Left ventricle myocardium inferior (tissue), 1 donor: ENCODE measurements at places on chromosomes 6 and 20. TPM values are rescaled to one million over a fixed set of nuclear protein-coding genes. Genes with fewer than 3 reads are reported as not detected.

- H3K4me1 ChIP-seq: peaks cover under 1% of the 10 kb centered on the region
- peaks cover 10% of the 10 kb centered on the region for H3K27me3 ChIP-seq
- no peak for DNase-seq
- H3K36me3 ChIP-seq: no peaks in the 10 kb centered on the region
- H3K27ac ChIP-seq: no peak overlapping the region
Measured at GRCh38 chr6:166752097-166752496, 125.0 kb upstream of the RPS6KA2 start.

DNA sequence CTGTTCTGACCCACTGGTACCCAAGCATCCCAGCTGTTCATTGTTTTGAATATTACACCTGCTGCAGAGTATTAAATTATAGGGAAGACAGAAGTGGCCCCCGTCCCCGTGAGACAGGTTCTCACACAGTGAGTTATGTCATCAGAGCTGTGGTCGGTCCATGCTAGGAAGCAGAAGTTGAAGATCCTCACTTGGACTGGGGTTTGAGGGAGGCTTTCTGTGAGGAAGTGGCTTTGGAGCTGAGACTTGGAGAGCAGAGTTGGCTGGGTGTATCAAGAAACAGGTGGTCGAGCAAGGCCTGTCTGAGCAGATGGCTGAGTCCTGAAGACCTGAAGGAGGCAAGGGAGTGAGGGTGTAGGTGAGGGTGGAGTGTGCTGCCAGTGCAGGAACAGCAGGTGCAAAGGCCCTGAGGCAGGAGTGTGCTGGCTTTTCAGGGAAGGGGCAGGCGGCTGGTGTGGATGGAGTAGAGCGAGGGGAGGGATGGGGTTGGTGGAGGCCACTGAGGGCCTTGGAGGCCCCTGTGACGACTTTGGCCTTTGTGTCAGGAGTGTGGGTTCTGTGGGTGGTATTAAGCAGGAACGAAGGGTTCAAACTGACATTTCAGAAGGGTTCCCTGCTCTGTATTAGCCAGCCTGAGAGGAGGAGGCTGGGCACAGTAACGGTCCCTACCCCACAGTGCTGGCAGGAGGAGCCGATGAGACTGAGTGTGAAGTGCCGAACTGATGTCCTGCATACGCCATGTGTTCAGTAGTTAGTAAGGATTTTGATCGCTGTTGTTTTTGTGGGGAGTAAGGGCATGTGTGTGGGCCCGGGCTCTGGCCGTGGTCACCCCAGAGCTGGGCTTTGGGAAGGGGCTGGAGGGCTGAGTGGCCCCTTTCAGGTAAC, 11.8 kb downstream of the SRC start:
- no peaks in the 10 kb centered on the region for H3K27me3 ChIP-seq
- H3K27ac ChIP-seq: no peak overlapping the region
- H3K4me1 ChIP-seq: peaks cover 26% of the 10 kb centered on the region
- no peaks in the 10 kb centered on the region for H3K36me3 ChIP-seq

DNA sequence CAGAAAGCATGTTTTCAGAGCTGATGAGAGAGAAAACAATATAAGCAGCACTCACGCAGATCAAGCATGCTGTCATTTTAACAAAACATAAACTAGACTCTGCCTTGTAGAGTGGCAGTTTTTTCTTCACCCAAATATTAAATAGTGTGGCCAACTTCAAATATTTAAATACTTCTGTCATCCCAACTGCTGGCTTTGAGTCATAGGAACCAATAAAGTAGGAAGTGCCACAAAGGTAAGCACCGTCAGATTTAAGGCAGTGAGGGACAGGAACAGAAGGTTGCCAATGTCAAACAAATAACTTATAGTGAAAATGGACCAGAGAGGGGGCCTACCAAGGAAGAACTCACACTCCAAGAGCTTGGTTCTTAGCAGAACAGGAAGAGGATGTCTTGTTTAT, 222.2 kb downstream of the PKHD1 start:
- H3K36me3 ChIP-seq: no peaks in the 10 kb centered on the region
- no peaks in the 10 kb centered on the region for H3K4me1 ChIP-seq
- H3K27ac ChIP-seq: no peak overlapping the region
- no peak overlapping the region for H3K4me3 ChIP-seq

DNA sequence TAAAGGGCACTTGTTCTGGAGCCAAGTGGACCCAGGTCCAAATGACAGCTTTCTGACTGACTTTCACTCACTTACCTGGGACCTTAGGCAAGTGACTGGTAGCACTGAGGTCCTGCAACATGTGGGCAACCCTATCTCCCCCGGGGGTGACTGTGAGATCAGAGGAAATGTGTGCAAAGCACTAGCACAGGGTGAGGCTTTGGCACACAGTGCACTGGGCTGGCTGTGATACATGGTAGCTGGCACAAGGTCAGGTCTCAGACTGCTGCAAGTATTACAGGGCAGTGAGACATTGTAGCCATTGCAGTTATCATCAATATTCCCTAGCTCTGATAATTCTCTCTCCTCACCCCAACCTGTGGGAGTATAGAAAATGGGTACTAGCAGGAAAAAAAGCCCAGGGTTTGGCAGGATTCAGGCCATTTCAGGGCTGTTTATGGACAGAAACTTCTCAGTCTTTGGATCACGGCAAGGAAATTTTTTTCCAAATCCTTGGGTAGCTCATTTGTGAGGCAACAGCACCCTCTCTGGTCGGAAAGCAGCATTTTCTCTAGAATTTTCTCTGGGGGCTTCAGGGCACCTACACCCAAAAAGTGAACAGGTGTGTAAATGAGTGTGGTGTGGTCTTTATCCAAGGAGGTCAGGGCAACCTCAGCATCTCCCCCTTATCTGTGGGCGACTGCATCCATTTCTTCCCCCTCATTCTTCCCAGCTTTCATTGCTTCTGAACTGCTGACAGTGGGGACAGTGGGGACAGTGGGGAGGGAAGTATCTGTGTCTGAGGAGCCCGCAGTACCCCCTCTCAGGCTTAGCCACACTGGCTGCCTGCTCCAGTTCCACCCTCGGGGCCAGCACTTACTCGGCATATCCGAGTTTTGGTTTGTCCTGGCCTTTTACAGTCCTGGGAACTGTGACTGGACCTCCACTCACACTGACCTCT, 148.7 kb upstream of the PHACTR3 start:
- peaks cover 3% of the 10 kb centered on the region for H3K4me1 ChIP-seq
- H3K4me3 ChIP-seq: no peak overlapping the region
- H3K36me3 ChIP-seq: no peaks in the 10 kb centered on the region
- peaks cover 67% of the 10 kb centered on the region for H3K27me3 ChIP-seq

AIF1 gene
- 15.2 TPM for total RNA-seq

DNA sequence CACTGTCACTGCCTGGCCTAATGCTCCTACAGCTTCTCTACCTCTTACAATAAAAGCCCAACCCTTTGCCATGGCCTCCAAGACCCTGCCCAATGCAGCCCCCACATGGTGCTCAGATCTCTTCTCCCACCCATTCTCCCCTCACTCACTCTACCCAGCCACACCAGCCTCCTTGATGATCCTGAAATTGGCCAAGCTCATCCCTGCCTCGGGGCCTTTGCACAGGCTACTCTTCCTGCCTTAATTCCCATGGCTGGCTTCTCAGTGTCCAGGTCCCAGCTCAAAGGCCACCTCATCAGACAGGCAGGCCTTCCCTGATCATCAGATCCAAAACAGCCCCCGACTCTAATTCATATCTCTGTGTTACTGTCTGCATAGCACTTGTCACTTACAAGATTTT, 25.6 kb downstream of the PREX1 start:
- H3K27ac ChIP-seq: no peak overlapping the region
- H3K4me3 ChIP-seq: no peak overlapping the region
- H3K36me3 ChIP-seq: no peaks in the 10 kb centered on the region
- peaks cover 49% of the 10 kb centered on the region for H3K4me1 ChIP-seq

- peaks cover 24% of the 10 kb centered on the region for H3K4me1 ChIP-seq
- H3K4me3 ChIP-seq: peak overlapping the region; percentile 77
- peaks cover 51% of the 10 kb centered on the region for H3K27me3 ChIP-seq
- H3K36me3 ChIP-seq: no peaks in the 10 kb centered on the region
- DNase-seq: no peak
Measured at GRCh38 chr6:28839443-28840120, 84.2 kb downstream of the TRIM27 start.

DNA sequence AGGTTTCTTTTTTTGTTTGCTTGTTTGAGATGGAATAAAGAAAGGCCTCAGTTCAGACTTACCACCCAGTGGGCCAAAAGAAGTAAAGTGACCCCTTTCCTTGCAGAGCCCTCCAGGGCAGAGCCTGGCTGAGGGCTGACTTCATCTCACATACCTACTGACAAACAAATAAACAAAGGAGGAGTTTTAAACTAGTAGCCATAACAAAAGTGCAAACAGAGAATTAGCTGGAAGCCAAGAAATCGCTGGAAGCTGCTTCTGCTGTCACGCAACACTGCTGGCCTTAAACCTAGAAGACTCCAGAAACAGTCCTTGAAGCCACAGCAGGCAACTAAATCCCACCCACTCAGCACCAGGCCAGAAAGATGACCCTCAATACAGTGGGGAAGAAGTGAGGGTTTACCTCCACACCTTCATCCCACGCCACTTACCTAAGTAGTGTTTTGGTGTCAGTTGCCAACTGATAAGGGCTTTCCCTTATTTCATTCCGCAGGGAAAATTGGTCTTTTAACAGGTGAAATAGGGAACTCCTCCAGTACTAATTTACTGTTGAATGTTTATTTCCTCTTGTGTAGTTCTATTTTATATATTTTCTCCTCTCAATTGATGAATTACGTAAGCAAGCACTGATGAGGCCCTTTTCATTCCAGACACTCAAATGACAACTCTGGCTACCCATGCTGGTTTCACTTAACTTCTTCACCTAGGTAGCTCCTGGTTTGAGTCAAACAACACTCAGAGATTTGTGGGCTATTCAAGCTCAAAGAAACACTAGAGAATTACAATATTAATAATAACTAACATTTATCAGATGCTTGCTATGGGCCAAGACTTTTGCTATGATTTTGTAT, 46.2 kb downstream of the EDN1 start:
- peaks cover 7% of the 10 kb centered on the region for H3K27me3 ChIP-seq
- H3K27ac ChIP-seq: no peak overlapping the region
- peaks cover 14% of the 10 kb centered on the region for H3K4me1 ChIP-seq
- no peak overlapping the region for H3K4me3 ChIP-seq
- H3K36me3 ChIP-seq: no peaks in the 10 kb centered on the region
- DNase-seq: no peak

SCAF8 gene
- total RNA-seq: 54.2 TPM

GRCh38 chr6:17941318-17941717, 46.1 kb downstream of the KIF13A start:
- H3K27ac ChIP-seq: no peak overlapping the region
- H3K36me3 ChIP-seq: no peaks in the 10 kb centered on the region
- DNase-seq: no peak
- no peaks in the 10 kb centered on the region for H3K27me3 ChIP-seq
- H3K4me1 ChIP-seq: peaks cover 65% of the 10 kb centered on the region

GRCh38 chr6:39330476-39330875, 8.0 kb upstream of the KCNK16 start:
- H3K27me3 ChIP-seq: peaks cover 76% of the 10 kb centered on the region
- H3K4me1 ChIP-seq: no peaks in the 10 kb centered on the region
- H3K36me3 ChIP-seq: no peaks in the 10 kb centered on the region
- H3K4me3 ChIP-seq: no peak overlapping the region
- DNase-seq: peak; percentile 48
- H3K27ac ChIP-seq: no peak overlapping the region

CST5 gene
- not detected for total RNA-seq

DNA sequence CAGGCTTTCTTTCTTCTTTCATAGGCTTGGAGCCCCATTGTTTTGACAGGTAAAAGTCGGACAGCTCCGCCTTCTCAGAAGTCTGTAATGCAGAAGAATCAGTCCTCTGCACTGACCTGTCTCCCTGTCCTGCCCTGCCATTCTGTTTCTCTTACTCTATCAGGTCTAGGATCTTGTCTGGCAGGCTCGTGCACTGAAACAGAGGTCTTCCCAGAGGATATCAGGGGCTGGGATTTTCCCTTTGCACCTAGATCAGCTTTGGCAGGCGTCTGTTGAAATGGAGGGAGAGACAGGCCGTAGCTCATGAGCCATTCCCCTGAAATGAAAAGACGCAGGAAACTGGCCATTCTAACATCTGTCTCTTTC, 25.0 kb downstream of the KIF3B start:
- no peak overlapping the region for H3K4me3 ChIP-seq
- DNase-seq: no peak
